ENCODE measurements at places on chromosomes 11 and 22.
A peak's percentile ranks its signal among the peaks of the same experiment; 100 is the strongest.

- DNase-seq = no peak
Measured at GRCh38 chr22:27795696-27796517, 5.6 kb downstream of the MN1 start.

- DNase-seq = no peak
Measured at GRCh38 chr11:134047586-134047999, 21.3 kb upstream of the JAM3 start.

DNA sequence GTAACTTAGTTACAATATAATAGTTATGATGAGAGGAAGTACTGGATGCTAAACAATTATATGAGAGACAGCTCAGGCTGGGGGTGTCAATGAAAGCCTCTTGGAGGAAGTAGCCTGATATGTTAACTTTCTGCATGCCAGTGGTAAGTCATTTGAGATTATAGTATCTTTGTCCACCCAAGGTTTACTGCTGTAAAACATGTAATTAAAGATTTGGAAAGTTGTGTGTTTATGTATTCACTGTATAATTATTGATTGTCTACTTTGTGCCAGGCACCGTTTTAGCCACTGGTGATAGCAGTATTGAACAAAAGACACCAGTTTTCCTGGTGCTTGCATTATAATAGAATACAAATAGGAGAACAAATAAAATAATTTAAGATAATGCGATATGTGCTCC, 624 bp upstream of the DNAJB7 start:
- DNase-seq = peak; percentile 9

- no peak for DNase-seq
Measured at GRCh38 chr11:44868021-44868420, 82.7 kb downstream of the TP53I11 start.

DNA sequence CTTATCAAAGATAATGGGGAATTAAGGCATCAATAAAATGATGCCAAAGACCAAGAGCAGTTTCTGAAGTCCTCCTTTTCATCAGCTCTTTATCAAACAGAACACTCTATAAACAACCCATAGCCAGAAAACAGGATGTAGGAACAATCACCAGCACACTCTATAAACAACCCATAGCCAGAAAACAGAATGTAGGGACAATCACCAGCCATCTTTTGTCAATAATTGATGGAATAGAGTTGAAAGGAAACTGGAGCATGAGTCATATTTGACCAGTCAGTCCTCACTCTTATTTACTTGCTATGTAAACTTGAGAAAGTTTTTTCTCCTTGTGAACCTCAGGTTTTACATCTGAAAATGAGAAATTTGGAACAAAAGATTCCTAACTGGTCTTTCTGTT, 10.0 kb downstream of the MS4A2 start:
- DNase-seq = no peak

GRCh38 chr22:36433318-36434231, 45.8 kb upstream of the MYH9 start:
- DNase-seq = no peak

- DNase-seq = no peak
Measured at GRCh38 chr11:120931057-120931779, 92.7 kb upstream of the TBCEL start.

DNA sequence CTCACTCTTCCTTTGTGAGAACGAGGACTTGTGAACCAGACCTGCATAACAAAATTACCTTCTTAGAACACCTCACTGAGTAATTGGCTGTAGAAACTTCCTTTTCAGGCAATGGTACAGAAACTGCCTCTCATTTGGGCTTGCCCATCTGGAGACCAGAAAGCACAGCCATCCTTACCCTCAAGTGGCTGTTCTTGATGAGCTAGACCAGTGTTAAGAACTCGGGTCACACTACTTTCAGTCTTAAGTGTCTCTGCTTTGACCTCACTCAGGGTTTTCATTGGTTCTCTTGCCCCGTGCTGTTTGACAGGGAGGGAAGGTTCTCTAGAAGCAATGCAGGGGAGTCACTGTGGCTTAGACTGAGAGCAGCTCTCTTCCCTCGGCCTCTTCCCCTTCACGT, 29.3 kb downstream of the NAT10 start:
- no peak for DNase-seq

DNA sequence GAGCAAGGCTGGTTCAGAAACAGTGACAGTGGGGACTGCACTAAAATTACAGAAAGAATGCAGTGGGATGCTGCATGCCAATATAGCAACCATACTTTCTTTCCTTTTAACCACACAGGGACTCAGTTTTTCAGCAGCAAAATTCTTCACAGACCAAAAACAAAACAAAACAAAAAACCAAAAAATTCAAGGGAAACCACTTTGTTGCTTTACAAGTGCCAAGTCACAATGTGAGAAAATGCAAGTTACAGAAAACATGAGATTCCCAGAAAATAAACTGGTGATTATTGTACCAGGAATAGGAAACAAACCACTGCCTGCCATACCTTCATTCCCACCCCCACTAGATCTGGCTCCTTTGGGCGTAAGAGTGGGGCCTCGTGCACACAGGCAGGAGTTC, 52.6 kb downstream of the TENM4 start:
- DNase-seq = no peak

DNA sequence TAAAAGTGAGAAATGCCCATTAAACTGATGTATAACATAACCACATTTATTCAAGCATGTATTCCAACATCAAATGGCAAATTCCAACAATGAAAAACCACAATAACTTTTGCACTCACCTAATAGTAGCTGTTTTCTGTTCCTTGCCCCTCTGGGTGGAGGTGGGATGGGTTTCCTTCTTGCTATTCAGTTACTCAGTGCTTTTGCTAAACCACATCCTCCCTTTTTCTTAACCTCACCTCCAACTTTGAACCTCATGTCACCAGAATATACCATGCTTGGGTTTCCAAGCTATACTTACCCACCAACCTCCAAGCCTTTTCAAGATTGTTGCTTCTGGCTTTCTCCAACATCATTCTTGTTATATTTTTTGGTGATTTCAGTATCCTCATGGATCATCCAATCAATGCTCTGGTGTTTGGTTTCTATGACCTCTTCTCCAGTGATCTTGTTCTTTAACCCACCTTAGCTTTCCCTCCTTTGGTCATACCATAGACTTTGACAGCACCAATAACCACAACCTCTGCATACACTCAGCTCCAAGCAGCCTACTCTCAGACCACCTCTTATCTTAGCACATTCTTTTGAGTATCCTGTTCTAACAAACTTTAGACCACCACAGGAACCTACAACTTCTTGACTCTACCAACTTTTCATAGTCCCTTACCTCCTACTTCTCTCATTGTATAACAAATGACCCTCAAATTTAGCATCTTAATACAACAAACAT, 3.2 kb upstream of the CCDC15 start:
- no peak for DNase-seq

GRCh38 chr11:103354656-103355055, 245.4 kb downstream of the DYNC2H1 start:
- DNase-seq = no peak

All from suppressor macrophage (primary cell).